ENCODE measurements at places on chromosomes 6 and 20.

GRCh38 chr6:127342296-127342945, 988 bp downstream of the ECHDC1 start:
- no peak for DNase-seq

GRCh38 chr20:9686866-9687265, 152.0 kb downstream of the PAK5 start:
- no peak for DNase-seq

DNA sequence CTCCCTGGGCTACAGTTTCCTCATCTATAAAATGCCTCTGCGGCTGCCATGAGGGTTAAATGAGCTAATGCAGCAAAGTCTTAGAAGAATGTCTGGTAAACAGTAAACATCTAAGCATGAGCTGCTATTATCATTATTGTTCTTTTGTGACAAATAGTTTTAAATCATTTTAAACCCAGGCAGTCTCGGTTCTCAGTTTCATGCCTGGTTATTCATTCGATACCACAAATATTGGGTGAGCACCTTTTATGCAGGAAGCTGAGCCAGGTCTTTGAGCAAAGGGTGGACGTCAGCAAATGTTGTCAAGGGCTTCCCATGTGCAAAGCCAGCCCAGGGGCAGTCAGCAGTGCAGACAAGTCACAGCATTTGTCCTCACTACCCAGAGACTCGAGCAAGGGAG, 128.7 kb downstream of the NFATC2 start:
- no peak for DNase-seq

GRCh38 chr6:42301986-42302385, 84.3 kb upstream of the MRPS10 start:
- no peak for DNase-seq

DNA sequence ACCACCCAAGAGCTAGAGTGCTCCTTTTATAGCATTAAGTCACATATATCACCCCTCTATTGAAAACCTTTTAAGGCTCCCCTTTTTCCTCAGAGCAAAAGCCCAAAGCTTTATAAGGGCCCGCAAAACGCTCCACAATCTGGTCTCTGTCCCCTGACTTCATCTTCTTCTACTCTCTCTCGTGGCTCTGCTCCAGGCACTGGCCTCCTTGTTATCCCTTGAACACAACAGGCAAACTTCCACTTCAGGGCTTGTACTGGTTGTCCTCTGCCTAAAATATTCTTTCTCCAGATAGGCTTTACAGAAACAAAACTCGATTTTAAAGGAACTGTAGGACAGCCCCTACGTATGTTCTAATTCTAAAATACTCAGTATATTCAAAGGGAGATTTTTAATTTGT, 44.0 kb upstream of the SPDEF start:
- DNase-seq, result no peak

GRCh38 chr20:22241609-22242008, 342.8 kb downstream of the FOXA2 start:
- DNase-seq, result no peak

GRCh38 chr6:84272298-84272697, 44.9 kb upstream of the CEP162 start:
- DNase-seq, result no peak

GRCh38 chr6:27977387-27977786, 20.3 kb downstream of the OR2B6 start:
- no peak for DNase-seq

- DNase-seq, result no peak
Measured at GRCh38 chr6:8969747-8970146, 534.4 kb upstream of the SLC35B3 start.

DNA sequence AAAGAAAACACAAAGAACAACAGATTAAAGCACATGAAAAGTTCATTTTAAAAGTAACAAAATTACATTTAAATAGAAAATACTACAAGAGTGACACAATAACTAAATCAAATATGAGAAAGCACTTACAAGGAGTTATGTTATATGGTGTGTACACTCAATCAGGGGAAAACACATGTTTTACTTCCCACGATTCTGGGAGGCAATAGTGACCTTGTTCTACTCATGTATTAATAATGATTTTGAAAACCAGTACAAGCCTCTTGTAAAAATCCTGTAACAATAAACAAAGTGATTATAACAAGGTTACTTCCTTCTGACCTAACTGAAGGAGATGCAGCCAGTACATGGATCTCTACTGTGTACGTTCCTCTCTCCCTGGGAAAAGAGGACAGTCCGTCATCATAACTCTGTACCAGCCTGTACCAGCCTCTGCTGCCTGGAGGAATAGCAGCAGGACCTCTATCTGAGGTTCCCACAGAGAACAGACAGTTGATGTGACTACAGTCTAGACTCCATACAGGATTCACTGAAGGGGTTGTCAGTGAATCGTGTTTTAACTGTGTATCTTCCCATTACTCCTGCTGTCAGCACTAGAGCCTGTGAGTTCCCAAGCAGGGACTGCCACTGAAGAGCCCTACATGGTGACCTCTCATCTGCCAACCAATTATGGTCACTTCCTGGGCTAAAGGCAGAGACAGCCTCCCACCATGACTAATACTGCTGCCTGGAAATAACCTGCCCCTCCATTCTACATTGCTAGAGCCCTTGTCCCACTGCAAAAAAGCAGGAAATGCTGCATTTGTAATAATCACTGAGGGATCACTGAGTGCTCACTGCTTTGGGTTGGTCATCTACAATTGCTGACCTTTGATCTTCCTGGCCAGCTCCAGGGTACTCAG, 149.7 kb downstream of the KIF16B start:
- no peak for DNase-seq

- DNase-seq, result no peak
Measured at GRCh38 chr20:32655903-32656512, 17.7 kb downstream of the C20orf203 start.

DNA sequence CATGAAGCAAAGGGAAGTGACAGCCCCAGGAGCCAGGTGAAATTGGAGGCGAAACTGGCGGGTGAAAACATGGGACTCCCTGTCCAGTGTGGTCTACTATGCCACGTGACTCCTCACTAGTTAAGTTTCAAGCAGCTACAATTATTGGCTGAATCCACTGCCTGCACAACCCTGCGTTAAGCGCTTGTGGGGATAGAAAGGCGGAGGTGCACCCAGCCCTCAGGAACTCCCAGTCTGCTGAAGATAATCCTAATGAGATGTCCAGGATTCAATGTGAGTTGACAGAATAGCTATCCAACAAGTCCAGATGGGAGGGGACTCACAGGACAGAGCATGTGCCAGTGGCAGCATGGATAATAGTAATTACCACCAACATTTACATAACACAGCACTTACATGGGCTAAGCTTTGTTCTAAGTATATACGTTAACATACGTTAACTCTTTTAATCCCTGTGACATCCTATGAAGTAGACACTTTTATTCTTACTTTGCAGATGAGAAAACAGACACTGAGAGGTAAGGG, 1.8 kb downstream of the MOCS1 start:
- no peak for DNase-seq

GRCh38 chr20:58652606-58653294, 1.7 kb downstream of the STX16 start:
- no peak for DNase-seq

DNA sequence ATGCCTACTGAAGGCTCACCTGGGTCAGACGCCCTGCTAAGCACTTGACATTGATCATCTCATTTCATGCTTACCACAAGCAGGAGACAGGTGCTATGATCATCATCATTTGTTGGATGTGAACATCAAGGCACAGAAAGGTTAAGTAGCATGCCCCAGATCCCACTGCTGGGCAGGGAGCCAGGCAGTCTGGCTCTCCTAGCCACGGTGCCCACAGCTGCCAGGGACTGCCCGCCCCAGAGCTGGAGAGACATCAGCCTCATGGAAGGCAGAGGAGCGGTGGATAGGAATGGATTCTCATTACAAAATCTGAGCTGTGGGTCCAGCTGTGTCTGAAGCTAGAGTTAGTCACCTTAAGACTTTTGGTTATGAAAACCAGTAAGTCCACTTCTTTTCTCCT, 3.6 kb downstream of the SULF2 start:
- no peak for DNase-seq

DNA sequence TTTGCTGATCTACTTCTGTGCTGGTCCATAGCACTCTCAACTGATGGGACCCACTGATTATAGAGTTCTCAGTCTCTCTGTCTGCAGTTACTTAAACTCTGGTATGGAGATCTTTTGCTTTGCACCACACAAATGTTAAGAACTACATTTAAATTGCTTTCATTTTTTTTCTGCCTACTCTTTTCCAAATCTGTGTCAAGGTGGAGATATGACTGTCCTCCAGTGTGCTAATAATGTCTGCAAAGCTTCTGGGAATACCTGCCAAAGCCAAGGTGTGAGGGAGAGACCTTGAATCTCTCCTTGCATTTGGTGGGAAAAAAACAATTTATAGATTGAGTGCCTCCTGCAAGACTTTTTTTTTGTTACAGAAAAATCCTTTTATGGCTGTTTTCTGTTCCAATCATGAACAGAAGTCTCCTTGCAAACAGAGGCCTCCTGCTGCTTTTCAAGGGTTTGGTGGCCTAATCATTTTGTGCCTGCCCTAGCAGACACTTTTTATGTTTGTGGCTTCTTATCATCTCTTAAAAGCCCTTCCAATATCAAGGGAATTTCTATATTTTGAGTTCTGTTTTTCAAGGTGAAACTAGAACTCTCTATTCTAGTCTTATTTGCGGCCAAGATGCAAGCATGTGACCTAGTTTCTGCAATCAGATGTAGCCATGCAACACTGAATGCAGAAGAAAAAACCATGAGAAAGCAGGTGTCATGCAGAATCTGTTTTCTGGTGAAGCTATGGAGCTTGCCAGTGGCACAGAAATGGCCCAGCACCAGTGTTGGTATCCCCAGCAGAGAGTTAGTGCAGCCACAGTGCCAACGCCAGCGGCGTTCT, 23.2 kb upstream of the AKIRIN2 start:
- no peak for DNase-seq

- no peak for DNase-seq
Measured at GRCh38 chr6:124371974-124372475, 568.4 kb downstream of the NKAIN2 start.

DNA sequence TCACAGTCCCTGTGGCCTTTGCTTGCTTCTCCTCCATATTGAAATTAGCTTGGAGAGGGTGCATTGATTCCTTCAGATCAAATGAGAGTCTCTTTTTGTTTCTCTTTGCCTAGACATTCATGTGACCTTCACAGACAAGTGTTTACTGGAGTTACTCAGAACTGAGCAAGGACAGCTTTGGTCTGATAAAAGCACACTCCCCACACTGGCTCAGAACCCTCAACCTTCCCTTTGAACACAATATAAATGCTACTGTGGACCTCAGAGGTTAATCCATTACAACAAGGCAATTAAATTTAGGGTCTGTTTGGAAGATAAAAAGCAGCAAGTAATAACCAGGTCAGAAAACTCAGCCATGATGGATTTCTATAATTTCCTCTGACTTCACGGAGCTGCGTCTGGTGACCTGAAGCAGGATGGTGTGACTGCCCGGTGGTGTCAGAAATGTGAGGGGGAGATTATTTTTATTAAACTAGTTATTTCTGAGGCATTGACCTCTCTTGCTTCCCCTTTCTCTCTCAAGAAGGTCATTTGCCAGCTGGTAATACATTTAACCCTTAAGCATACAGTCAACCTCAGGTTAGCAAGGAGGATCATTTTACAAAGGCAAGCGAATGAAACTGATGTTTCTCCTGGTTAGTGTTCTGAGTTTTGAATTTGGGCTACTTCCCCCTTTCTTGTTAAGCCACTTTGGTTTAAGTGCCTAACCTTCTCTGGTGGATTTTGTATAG, 208.2 kb downstream of the CLIC5 start:
- no peak for DNase-seq

- no peak for DNase-seq
Measured at GRCh38 chr20:22324505-22324904, 259.9 kb downstream of the FOXA2 start.

All from activated CD4-positive, CD25-positive, alpha-beta regulatory T cell (primary cell).